Left lung (tissue), 14 donors: ENCODE measurements at places on chromosomes 3 and 15. TPM values are rescaled to one million over a fixed set of nuclear protein-coding genes. Genes with fewer than 3 reads are reported as not detected.

GRCh38 chr3:115827495-115827894 is 204.2 kb downstream of the GAP43 start:
- DNase-seq = no peak

DNA sequence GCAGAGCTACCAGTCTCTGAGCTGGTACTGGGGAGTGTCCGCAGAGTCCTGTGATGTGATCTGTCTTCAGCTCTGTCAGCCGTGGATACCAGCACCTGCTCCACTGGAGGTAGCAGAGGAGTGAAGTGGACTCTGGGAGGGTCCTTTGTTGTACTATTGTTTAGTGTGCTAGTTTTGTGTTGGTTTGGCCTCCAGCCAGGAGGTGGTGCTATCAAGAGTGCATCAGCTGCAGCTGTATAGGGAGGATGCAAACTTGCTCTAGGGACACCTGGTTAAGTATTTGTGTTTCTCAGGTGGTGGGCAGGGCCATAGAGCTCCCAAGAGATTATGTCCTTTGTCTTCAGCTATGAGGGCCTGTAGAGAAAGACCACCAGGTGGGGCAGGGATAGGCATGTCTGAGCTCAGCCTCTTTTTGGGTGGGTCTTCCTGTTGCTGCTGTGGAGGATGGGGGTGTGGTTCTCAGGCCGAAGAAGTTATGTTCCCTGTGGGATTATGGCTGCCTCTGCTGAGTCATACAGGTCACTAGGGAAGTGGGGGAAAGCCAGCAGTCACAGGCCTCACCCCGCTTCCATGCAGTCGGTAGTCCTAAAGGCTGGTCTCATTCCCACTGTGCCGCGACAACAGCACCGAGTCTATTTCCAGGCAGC is 443.2 kb upstream of the TBL1XR1 start:
- no peak for DNase-seq

GRCh38 chr15:66679657-66680108 is 22.4 kb upstream of the SMAD6 start:
- DNase-seq = no peak

DNA sequence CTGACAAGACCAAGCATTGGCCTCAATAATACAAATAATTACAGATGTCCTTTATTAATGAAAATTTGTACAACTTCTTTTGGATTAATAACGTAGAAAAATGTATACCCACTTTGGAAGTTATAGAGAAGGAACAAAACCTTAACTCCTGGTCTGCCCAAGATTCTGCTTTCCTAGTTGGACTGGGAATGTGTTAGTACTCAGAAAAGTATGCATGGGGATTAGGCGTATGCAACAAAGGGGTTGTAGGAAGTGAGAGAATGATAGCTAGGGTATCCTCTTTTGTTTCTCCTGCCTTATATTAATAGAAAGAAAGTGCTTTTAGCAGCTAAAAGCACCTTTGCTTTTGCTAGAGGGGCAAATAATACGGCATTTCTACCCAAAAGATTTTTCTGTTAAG is 116.2 kb upstream of the LRRFIP2 start:
- DNase-seq = no peak

- no peak for DNase-seq
Observed at GRCh38 chr3:64561325-64561843, 126.4 kb downstream of the ADAMTS9 start.

DNA sequence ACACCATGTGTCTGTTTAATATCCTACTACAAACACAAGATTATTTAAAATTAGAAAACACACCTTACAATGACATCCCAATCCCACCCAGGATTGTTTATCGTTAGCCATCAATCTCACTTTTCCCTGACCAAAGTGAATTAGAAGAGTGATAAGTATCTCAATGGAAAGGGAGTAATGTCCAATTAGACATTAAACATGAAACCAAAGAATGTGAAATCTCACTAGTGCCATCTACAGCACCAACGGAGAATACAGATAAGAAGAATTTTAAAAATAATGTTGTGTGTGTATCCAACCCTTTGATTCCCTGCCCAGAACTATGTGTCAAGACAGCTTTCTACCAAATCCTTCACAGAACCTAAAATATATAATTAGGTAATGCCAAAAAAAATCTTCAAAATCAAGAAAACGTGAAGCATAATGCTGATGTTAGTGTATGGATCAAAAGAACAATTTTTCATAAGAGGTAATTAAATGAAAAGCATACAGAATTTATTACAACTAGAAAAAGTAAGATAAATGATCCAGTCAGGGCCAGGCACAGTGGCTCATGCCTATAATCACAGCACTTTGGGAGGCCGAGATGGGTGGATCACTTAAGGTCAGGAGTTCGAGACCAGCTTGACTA is 64.2 kb downstream of the SCAPER start:
- no peak for DNase-seq

DNA sequence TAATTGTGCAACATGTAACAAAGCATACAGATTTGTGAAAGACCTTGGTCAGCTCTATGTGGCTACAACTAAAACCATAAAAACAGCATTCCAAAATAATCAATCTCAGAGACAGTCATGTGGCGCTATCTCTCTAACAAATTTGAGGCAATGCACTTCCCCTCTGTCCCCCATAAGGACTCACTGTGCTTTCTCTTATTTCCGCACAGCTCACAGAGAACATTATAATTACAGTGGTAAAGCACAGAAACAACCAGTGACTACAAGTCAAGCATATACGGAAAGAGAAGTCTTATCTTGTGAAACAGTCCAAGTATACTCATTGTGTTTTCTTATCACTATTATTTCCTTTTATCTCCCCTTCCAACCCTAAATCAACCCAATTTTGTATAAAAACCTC is 64.3 kb downstream of the RYK start:
- DNase-seq = no peak

DNA sequence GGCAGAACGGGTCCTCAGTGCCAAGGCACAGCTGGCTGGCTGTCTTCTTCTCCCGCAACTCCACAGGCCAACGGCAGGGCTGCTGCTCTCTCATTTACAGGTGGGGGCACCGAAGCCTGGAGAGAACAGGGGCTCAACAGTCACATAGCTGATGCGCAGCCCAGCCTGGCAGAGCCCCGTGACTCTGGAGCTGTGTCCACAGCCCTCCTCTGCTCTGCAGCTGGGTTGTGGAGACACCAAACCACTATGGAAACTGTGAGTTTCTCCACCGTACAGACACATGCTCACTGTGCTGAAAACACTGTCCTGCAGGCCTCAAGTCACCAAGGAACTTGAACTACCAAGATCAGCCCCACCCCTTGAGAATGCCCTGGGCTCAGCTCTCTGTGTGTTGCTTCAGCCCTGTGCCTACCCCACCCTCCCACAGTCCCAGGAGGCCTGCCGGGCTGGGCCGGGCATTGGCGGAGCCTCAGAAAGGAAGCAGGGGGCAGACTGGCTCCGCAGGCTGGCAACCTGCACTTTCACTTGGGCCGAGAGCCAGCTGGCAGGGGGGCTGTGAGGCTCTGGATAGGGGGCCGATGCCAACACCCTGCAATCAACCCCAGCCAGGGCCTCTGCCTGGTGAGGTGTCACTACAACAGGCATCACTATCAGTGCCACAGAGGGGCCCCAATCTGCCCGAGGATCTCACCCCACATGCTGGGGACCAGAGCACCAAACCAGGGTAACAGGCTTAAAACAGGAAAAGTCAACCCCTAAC is 113.7 kb upstream of the RPL32 start:
- DNase-seq = peak; percentile 69

DNA sequence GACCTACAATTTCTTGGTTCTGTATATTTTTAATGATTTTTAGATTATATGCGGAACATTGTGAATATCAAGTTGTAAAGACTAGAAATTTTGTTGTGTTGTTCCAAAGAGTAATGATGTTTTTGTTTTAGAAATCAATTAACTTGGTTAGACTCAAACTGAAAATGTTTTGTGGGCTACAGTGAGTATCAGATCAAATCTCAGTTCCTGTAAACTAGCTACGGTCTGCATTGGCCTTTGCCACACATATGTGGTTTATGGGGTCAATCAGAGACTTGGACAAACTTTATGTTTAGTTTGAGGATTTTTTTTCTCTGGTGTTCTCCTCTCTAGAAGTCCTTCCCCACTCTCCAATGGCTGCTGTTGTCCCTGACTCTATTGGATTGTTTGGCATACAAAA is 308.0 kb upstream of the THRB start:
- DNase-seq = no peak

DNA sequence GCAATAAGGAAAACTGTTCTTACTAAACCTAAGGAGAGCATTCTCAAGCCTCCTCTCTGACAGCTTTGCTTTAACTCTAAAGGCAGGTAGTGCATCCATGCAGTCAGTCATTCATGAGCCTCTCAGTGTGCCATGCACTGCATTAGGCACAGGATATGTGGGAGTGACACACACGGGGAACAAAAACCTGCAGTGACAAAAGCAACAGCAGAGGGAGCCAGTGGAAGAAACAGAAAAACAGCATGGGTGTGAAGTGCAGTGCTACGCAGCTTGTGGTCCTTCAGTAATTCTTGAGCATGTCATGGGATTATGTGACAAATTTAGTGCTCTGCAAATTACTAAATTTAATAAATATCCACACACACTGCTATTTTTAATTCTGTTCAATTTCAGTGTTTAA is 230.7 kb downstream of the BBX start:
- DNase-seq = peak; percentile 45

GRCh38 chr3:46749129-46749528 is 31.5 kb upstream of the PRSS50 start:
- DNase-seq = no peak

DNA sequence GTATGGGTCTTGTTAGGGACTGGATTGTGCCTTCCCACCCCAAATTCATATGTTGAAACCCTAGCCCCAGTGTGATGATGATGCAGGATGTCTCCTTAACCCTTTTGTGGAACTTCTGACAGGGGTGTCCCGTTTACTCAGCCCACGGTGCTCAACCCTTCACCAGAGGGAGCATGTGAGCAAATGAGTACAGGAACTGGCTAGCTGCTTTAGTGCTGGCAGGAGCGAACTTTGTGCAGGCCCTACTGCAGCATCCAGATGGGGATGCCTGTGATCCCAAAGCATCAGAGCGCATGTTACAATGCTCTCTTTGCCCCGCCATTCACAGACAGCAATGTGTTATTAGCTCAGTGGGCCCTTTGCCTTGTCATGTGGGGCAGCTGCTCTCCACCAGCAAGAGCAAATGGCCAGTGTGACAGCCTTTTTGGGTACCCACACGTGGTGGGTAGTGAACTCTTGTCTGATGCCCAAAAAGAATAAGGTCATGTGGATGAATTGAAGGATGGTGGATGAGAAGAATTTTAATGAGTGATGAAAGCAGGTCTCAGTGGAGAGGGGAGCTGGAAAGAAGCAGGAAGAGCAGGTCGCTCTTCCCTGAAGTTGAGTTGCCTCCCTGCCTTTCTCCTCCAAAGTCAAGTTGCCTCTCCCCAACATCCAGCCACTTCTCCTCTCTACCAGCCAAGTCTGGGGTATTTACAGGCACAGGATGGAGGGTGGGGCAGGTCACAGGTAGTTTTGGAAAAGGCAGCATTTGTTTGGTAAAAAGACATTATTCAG is 63.3 kb upstream of the STRIT1 start:
- DNase-seq = no peak

- no peak for DNase-seq
Observed at GRCh38 chr15:48541341-48542278, 103.9 kb downstream of the FBN1 start.

- DNase-seq = no peak
Observed at GRCh38 chr3:25587094-25587493, 77.6 kb downstream of the TOP2B start.

The FEZF2 gene
- not detected for polyA plus RNA-seq

The LINGO1 gene
- polyA plus RNA-seq = 14.4 TPM

The PBRM1 gene
- polyA plus RNA-seq = 68.4 TPM

The POLR2H gene
- polyA plus RNA-seq = 83.3 TPM

The SCAMP5 gene
- 31.3 TPM for polyA plus RNA-seq

The TMEM212 gene
- polyA plus RNA-seq = 0.73 TPM

The LRRIQ4 gene
- 0.17 TPM for polyA plus RNA-seq

The TMEM108 gene
- polyA plus RNA-seq = 58.8 TPM

The C3orf22 gene
- polyA plus RNA-seq = 0.25 TPM

The LTK gene
- 2.8 TPM for polyA plus RNA-seq
